ENCODE measurements at places on chromosomes 7 and 10.

DNA sequence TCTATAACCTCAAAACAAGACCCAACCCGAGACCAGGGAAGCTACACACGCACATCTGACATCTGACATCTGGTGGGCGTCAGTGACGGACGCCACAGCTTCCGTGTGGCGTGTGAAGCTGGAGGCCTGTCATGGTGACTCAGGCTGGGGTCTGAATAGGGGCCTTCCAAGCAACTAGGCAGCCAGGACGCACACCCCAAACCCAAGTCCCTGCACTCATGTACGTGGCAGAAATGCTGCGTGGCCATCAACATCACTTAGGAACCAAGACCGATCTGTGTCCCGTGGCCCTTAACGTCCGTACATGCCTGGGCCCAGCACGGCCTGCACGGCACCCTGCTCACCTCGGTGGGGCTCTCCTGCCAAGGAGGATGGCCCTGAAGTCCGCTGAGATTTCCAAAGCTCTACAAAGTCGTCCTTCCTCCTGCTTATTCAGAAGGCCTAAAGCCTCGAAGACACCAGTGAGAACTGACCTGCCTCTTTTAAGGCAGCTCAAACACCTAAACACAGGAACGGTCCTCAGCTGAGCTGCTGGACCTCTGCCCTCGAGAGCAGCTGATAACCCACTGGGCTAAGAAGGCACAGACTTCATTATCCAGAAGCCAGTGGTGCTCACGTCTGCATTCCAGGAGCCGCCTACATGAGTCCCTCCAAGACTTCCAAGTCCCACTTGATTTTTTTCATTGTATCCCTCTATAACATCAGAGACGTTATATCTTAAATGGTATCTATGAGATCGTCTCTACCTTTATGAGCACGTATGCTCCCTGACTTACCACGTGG, 82.5 kb downstream of the DIP2C start:
- no peak for DNase-seq

DNA sequence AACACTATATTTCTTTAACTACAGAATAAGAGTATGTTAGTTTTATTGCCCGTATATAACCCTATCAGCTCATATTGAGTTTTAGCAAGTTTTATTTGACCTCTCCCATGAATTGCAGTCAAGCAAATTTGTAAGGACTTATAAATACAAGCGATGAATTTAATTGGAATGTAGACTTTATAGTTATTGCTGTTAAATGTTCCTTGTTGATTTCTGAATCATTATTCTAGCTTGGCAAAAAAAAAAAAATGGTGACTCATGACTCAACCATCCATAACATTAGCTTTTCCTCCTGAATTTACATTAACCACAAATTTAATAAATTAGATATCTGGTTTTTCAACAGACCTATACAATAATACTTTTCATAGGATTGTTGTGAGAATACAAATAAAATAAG, 334.0 kb upstream of the LRRTM3 start:
- DNase-seq = no peak

GRCh38 chr7:51446785-51447184, 130.2 kb upstream of the COBL start:
- no peak for DNase-seq

DNA sequence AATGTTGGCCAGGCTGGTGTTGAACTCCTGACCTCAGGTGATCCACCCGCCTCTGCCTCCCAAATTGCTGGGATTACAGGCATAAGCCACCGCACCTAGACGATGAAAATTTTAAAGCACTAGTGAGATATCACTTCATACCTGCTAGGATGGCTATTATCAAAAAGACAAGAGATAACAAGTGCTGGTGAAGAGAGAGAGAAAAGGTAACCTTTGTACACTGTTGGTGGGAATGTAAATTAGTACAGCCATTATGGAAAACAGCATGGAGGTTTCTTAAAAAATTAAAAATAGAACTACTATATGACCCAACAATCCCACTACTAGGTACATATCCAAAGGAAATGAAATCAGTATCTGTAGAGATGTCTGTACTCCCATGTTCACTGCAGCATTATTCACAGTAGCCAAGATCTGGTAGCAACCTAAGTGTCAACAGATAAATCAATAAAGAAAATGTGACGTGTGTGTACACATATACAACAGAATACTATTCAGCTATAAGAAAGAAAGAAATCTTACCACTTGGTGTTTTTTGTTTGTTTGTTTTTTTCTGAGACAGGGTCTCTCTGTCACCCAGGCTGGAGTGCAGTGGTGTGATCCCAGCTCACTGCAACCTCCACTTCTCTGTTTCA, 12.5 kb downstream of the MMS19 start:
- DNase-seq = no peak

GRCh38 chr10:29668628-29669027, 33.9 kb upstream of the SVIL start:
- DNase-seq = no peak

GRCh38 chr7:148434181-148434757, 156.3 kb upstream of the C7orf33 start:
- no peak for DNase-seq

DNA sequence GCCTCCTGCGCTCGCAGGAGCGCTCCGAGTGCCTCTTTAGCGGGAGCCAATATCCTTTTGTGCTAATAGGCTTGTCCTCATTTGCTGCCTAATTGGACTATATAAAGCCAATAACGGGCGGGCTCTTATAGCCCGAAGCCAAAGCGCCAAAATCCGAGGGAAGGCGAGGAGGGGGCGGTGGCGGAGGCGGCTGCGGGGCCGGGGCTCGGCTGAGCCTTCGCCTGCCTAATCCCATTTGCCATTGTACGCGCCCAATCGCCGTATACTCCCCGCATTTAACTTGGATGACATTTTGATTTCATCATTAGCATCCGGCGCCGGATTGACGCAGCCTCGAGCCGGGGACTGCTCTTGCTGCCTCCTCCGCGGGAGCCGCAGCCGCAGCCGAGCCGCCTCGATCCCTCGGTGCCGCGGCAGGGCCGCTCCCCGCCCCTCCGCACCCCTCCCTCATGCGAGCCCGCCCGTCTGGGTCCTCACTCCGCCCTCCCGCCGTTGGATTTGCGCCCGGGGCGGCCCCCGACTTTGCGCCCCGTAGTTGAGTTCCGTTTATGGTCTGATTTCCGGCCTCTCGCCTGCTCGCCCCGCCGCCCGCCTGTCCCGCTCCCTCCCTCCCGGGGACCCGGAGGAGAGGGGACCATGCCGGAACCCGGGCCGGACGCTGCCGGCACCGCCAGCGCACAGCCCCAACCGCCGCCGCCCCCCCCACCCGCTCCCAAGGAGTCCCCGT, at the start of gene HMX3:
HMX3 (plus strand) TSS at position 556 of the 727 bp plus-strand sequence; CDS start at position 637, 81 bp downstream.
- no peak for DNase-seq

DNA sequence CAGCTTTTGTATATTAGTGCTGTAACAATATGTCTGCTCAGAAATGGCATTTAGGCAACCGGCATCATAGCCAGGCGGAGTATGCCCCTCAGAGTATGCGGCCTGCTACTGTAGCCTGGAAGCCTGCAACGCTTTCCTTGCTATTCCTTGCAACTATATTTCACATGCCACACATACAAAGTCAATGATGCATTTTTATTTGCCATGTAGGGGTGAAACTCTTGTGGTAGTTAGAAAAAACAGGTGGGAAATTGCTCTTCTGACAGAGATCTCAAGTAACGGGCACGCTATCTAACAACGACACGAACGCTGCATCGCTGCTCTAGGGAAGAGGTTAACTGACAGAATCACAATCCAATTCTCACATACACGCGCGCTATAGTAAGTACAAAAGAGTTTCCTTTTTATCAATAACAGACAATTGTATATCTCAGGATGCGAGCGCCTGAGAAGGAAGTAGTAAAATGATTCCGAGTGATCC, 5.9 kb downstream of the EBF3 start:
- DNase-seq = no peak

- DNase-seq = no peak
Measured at GRCh38 chr7:50815138-50815537, 32.4 kb upstream of the GRB10 start.
